Stimulated activated CD4-positive, alpha-beta T cell treated with anti-CD3 and anti-CD28 coated beads, Interleukin-1b, Interleukin-23, amount 100 ng/mL, for 1 hour (primary cell): ENCODE measurements at places on chromosomes 2 and 18.

DNA sequence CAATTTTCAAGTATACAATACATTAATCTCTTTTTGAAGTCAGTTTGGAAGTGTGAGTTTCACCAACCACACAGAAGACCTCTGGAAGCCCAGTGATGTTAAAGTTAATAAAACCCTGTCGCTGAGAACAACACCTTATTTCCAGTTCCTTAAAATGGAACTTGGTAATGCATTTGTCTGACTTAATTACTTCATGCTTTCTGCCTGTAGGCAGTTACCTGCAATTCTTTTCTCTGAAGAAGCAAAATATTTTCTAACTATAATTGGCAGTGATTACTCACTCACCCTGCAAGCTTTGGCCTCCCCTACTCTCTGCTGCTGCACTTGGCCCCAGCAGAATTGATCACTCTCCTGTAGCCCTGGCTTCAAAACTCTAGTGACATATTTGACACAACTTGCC lies 81.5 kb downstream of the TXNL1 start:
- no peak for DNase-seq

DNA sequence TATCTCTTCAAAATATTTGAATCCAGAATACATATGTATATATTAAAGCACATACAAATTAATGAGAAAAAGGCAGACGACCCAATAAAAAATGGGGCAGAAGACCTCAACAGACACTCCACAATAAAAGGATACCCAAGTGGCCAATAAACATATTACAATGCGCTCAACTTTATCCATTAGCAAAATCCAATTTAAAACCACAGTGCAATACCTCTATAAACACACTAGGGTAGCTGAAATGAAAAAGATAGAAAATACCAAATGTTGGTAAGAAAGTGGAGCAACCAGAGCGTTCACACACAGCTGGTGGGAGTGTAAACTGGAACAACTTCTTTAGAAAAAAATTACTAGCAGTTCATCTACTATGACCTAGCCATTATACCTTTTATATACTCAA lies 75.3 kb downstream of the CCDC148 start:
- DNase-seq: no peak

GRCh38 chr2:36367895-36368353 lies 12.3 kb downstream of the CRIM1 start:
- no peak for DNase-seq

GRCh38 chr2:64035072-64035942 lies 16.1 kb upstream of the VPS54 start:
- no peak for DNase-seq

- no peak for DNase-seq
These were observed 190.5 kb upstream of the MC4R start for GRCh38 chr18:60563082-60563481.
